ENCODE measurements at places on chromosomes 2 and 18. TPM values are rescaled to one million over a fixed set of nuclear protein-coding genes. Genes with fewer than 3 reads are reported as not detected.

Gene NT5DC4
- not detected for total RNA-seq

DNA sequence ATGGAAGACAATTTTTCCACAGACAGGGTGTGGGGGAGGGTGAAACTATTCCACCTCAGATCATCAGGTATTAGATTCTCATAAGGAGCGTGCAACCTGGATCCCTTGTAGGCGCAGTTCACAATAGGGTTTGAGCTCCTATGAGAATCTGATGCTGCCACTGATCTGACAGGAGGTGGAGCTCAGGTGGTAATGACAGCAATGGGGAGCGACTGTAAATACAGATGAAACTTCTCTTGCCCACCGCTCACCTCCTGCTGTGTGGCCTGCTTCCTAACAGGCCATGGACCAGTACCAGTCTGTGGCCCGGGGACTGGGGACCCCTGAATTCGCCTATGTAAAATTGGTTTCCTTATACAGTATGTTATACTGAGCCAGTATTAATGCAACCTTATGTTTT is 27.3 kb upstream of the E2F6 start:
- no peak for DNase-seq

- DNase-seq: peak; percentile 70
These were observed at the start of gene ERFE for GRCh38 chr2:238158509-238159070. Gene ERFE (plus strand): TSS chr2:238158970. CDS start chr2:238159008, 38 bp downstream.

DNA sequence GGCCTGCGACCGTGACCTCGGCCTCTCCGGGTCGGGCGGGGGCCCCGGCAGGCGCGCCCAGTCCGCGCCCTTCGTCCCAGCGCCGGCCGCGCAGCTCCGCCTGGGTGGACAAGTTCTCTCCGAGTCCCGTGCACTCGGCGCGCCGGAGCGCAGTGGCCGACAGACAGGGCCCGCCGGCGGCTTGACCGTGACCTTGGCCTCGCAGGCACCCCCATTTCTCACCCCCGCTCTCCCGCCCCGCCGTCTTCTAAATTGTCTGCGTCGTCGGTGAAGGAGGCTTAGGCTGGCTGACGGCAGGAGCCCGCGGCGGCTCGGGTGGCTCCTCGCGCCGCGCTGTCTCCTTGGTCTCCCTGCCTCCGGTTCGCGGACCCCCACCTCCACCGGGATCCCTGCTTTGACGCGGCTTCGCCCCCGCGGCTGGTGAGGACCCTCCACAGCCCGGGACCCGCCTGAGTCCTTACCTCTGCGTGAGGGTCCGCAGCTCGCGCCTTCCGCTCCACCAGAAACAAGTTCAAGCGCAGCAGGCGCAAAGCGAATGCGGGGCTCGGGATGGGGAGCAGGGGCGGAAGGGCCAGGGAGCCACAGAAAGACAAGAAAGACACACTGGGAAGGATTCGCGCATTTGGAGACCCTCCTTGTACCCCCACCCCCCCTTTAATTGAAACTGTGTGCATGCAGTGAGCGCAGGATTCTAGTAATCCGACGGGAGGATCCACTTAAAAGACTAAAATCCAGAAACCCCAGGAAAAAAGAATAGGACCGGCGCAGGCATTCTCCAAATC is 4.0 kb downstream of the PTGR3 start:
- DNase-seq: peak; percentile 21

DNA sequence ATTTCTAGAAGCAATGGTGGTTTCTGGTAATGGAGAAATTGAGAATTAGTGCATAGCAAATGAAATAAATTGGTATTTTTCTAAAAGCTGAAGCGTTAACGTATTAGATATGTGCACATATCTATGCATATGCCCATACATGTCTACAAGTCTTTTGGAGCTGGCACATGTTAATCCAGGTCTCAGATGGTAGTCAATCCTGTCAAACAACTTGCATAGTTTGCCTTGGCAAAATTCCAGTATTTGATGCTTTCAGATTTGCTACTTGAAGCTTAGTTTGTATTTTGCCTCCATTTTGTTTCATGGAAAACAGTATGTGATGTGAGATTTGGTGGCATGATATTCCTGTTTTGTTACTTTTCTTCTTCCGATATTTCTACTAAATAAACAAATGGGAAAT is 304.6 kb downstream of the PARD3B start:
- no peak for DNase-seq

- DNase-seq: no peak
These were observed 390.7 kb downstream of the METTL4 start for GRCh38 chr18:2180586-2180985.

- DNase-seq: no peak
These were observed 129.2 kb downstream of the MEP1B start for GRCh38 chr18:32319084-32319483.

- no peak for DNase-seq
These were observed 535.2 kb downstream of the GALR1 start for GRCh38 chr18:77784759-77785379.

DNA sequence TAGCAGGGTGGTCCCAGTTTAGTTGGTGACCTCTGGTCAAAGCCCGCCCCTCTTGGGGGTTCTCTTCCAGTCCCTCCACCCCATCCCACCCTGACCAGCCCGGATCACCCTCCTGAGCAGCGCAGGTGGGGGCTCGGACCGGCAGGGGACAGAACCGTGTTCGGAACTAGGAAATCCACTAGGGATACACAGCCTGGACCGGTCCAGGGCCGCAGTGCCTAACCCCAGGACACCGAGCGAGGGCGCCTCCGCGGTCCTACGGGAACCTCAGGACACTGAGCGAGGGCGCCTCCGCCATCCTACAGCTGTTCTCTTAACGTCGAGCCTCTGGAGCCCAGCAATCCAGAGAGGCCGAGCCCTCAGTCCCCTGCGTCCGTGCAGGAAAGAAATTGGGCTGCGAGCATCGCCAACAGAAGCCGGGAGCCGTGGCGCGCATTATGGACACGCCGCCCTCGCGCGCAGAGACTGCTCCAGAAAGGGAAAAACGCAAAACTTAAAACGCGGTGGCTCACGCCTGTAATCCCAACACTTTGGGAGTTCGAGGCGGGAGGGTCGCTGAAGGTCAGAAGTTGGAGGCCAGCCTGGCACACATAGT is 8.5 kb downstream of the RAX start:
- DNase-seq: no peak
